ENCODE measurements at places on chromosomes 2 and 18.

DNA sequence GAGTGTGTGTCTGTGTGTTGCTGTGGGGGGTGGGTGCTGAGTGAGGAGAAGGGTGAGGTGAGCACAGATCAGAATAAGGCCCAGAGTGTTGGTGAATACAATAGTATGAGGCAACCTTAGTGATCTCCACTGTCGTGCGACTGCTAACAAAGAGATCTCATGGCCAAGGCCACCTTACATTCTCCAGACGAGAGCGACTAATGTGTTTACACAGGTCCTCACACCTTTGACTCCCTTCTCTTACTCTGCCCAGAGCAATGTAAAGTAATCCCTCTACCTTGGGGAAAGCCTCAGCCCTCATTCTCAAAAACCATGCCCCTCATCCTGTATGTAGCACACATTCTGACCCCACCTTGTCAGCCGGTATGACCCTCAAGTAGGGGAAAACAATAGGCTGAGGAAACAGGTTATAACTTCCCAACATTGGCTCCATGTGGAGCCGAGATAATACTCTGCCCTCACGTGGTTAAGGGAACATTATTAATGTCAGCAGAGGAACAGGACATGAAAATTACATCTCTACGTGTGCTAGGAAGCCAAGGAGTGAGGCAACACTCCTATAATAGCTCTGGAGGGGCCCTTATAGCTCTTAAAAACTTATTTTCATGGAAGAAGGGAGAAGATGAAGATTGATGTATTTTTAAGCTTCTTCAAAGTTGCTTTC is 323.0 kb upstream of the NT5C1B start:
- H3K27ac ChIP-seq: no peak overlapping the region
- no peak overlapping the region for H3K4me3 ChIP-seq
- no peaks in the 10 kb centered on the region for H3K36me3 ChIP-seq
- no peak for DNase-seq

- no peaks in the 10 kb centered on the region for H3K4me1 ChIP-seq
- DNase-seq: no peak
- H3K36me3 ChIP-seq: no peaks in the 10 kb centered on the region
- no peak overlapping the region for H3K4me3 ChIP-seq
- H3K27ac ChIP-seq: no peak overlapping the region
- no peaks in the 10 kb centered on the region for H3K27me3 ChIP-seq
These were observed 69.4 kb upstream of the SMAD2 start for GRCh38 chr18:47999801-48000248.

GRCh38 chr2:232839411-232840079 is 30.5 kb upstream of the SNORC start:
- no peak overlapping the region for H3K4me3 ChIP-seq
- no peak for DNase-seq
- no peaks in the 10 kb centered on the region for H3K27me3 ChIP-seq
- no peak overlapping the region for H3K27ac ChIP-seq
- H3K36me3 ChIP-seq: peaks cover 6% of the 10 kb centered on the region

- no peak overlapping the region for H3K4me3 ChIP-seq
- DNase-seq: no peak
- H3K4me1 ChIP-seq: no peaks in the 10 kb centered on the region
- H3K27me3 ChIP-seq: no peaks in the 10 kb centered on the region
- no peak overlapping the region for H3K27ac ChIP-seq
These were observed 33.0 kb downstream of the RAB1A start for GRCh38 chr2:65096948-65097347.

DNA sequence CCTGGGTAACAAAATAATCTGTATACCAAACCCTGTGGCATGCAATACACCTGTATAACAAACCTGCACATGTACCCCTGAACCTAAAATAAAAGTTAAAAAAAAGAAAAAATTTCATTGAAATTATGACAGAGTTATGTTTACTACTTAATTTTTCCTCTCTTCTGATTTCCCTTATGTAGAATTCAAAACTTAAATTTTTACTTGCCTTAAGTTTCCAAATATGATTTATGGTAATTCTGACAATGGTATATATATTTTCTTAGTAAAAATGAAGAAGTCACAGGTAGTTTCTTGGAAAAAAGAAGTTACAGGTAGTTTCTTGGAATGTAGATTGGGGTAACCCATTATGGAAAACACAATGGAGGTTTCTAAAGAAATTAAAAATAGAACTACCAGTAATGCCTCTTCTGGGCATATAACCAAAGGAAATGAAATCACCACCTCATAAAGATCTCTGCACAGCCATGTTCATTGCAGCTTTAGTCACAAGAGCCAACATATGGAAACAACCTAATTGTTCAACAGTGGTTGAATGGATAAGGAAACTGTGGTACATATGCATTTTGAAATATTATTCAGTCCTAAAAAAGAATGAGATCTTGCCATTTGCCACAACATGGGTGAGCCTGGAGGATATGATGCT is 164.9 kb downstream of the BABAM2 start:
- H3K27ac ChIP-seq: no peak overlapping the region
- no peaks in the 10 kb centered on the region for H3K4me1 ChIP-seq
- no peak overlapping the region for H3K4me3 ChIP-seq
- peak; percentile 29 for DNase-seq
- no peaks in the 10 kb centered on the region for H3K27me3 ChIP-seq

Data from fibroblast of lung (primary cell).